ENCODE measurements at places on chromosomes 7 and 10.

DNA sequence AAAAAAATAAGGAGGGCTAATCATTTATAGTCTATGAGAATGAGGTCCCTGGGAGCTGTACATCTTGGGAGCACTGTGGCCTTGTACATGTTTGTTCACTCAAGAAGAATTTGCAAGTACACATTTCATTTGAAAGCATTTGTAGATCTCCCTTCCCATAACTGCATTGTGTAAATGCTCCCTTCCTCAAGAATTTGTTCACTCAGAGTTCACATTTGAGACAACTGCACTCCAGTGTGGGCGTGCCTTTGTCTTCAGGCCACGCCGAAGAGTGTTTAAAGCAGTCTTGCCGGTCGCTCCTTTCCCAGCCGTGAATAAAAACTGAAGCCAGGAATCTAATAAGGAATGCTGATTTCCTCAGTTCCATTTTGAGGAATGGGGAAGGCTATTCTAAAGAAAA, 291.1 kb upstream of the LYZL1 start:
- DNase-seq: no peak

DNA sequence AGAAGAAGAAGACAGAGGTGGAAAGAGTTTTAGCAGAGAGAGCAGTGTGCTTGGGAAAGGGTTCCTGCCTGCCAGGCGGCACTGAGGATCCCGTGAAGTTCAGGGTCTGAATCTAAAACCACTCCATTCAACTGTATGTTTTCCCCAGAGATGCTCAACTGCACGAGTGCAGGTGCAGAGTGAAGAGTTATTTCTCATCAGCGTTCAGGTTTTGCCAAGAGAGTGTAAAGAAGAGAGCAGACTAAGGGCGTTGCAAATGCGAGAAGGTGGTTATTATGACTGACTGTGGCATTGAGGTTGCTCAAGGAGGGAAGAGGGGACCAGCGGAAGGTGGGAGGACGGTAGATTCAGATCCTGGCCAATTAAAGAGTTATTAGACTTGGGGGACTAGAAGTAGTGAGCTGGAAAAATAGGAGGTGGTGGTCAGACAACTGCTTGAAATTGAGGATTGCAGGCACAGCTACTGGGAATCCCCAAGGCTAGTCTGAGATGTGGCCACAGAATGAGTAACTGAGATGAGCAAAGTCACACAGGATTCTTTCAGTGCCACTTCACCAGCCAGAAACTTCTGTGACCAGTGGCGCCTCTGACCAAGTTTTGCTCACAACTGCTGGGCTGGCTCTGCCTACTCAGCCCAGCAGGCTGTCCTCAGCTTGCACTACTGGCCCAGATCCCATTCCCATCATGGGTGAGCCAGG, 29.1 kb downstream of the STRA8 start:
- no peak for DNase-seq

- no peak for DNase-seq
Observed at GRCh38 chr10:132938472-132939339, 3.7 kb downstream of the CFAP46 start.

- DNase-seq: peak; percentile 83
Observed at GRCh38 chr7:36723951-36724664, at the start of gene AOAH. TSS of gene AOAH (minus strand) at chr7:36724494. CDS start at chr7:36724148, 346 bp downstream.

GRCh38 chr10:96406091-96406490, 47.3 kb upstream of the OPALIN start:
- no peak for DNase-seq

DNA sequence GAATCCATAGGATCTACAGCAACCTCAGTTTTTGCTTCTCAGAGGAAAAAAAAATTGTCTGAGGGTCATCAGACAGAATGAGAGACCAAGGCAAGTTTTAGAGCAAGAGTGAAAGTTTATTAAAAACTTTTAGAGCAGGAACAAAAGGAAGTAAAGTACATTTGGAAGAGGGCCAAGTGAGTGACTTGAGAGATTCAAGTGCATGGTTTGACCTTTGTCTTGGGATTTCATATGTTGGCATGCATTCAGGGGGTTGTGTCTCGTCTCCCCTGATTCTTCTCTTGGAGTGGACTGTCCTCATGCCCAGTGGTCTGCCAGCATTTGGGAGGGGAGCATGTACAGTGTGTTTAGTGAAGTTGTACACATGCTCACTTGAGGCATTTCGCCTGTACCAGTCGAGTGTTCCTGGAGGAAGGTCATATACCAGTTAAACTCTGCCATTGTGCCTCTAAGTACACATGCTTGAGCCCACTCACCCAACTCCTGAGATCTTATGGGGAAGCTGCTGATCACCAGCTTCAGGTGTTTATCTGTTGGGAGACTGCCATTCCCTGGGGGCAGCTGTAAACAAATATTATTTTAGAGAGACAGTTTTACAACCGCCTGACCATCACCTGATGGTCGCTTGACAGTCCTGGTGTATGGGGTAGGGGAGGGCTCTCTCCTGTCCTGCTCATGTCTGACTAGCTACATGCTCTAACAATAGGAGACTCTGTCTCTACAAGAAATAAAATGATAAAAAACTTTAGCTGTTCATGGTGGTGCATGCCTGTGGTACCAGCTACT, 109.4 kb downstream of the EEPD1 start:
- no peak for DNase-seq

GRCh38 chr7:135098391-135098790, 49.5 kb upstream of the TMEM140 start:
- DNase-seq: no peak

DNA sequence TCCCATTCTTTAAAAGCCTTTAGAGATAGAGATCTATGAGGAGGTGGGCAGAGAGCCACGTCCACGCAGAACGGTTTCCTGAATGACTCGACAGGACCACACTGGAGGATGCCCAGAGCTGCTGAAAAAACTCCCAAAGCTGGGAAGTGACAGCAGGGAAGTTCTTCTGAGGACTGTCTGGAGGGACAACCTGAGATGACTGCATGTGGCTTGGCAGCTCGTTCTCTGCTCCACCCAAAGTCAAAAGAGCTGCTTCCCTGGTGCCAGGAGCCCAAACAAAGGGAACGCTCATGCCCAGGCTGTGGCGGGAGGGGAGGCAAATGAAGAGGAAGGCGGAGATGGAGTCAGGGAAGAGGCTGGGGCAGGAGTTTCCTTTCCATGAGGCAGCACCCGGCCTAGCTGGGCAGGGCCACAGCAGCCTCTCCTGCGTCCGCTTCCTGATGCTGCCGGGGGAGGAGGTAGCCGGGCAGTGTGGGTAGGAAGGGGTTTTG, 95.4 kb downstream of the CCDC3 start:
- no peak for DNase-seq

DNA sequence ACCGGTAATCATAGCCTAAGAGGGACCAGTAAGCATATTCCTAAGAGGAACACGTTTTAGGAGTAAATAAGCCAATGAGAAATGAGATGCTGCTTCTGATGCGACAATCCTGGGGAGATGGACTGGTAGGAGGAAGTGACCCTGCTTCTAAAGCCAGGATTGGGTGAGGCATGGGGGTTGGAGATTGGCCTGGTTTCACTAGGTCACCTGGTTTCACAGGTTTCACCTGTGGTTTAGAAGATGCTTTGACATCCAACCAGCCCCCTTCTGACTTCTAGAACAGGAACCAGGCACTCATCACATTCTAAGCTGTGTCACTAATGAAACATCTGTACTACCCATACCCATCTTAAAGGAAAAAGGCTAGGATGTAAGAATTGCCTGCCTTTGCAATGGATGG, 53.0 kb upstream of the BAMBI start:
- no peak for DNase-seq

DNA sequence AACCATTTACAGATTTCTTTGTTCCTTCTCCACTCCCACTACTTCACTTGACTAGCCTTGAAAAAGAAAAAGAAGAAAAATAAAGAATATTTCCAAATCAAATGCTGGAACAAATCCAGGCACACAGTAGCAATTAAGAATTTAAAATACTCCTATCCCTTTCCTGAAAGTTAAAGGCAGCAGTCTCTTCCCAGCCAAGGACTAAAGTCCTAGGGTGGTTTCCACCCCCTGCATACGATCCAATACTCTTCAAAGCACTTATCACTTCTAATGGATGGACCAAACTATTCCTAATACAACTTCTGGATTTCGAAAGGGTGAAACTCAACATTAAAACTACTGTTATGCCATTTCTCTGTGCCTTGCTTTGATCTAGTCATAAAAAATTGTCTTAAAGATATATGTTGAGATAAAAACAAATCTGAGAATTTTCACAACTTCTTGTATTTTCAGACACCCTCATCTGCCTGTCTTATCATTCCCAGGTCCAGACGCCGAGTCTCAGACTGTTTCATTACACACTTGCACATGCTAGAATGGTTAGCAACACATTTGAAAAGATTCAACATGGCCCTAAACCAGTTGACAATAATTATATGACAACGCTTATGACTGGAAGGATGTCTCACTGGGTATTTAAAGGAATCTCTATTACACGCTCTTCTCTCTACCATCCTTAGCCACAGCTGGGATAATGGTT, 13.4 kb downstream of the ELMO1 start:
- DNase-seq: no peak

DNA sequence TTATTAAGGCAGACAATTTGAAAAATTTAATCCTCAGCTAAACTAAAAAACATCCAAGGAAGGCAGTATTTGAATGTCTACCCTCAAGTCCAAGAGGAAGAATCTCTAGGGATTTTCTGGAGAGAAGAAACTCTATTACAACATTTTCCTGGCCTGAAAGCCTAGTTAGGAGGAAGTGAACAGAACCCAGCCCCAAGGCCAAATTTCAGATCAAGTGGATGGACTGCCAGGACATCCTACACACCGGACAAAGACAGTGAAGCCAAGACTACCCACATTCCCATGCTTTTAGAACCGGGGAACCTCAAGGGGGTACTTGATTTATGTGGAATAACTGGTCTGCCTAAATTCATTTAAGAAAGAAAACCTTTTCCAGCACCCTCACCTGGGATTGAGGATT, 108.9 kb upstream of the MEOX2 start:
- DNase-seq: no peak

GRCh38 chr10:70312972-70313371, 29.2 kb upstream of the NPFFR1 start:
- no peak for DNase-seq

DNA sequence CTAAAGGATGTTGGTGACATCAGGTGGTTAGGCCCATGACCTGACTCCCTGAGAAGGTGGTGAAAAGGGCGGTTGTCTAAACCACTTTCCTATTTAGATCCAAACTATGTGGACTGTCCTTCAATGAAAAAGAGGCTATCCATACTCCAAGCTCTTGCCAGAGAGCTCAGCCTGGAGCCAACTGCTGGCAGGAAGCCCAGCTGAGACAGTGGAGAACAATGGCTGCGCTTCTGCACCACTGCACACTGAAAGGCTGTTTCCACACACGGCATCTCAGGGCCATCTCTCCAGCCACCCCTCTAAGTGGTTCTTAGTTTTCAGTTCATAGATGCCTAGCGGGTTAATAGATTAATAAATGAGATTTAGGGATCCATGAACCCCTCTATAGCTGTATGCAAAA, 488.8 kb upstream of the ZMIZ1 start:
- no peak for DNase-seq

DNA sequence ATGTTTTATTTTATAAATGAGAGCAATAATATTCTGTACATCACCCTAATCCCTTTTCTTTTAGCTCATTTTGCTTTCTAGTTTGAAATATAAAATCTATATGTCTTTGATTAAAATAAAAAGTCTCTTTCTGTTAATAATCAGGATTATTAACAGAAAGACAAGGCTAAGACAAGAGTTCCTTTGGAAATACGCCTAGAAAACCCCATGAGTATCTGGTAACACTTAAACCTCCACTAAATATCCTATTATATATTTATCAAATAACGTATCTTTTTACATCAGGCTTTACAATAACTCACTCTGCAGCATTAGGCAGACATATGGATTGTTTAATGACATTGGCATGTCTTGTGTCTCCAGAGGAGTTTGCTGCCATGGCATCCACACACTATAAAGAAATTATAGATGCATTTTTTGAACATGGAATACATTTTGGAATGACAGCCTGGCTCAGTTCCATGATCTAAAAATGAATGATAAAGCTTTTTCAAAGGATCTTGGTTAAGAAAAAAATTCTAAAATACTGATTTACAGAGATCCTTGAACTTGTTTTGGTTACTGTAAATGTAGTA, 98.7 kb downstream of the TMEM26 start:
- no peak for DNase-seq

GRCh38 chr10:24759672-24760071, 36.0 kb upstream of the ARHGAP21 start:
- no peak for DNase-seq

- DNase-seq: no peak
Observed at GRCh38 chr7:70053989-70054388, 455.7 kb downstream of the AUTS2 start.
